Fibroblast of skin of left quadriceps (primary cell): ENCODE measurements at places on chromosomes 3 and 15.

DNA sequence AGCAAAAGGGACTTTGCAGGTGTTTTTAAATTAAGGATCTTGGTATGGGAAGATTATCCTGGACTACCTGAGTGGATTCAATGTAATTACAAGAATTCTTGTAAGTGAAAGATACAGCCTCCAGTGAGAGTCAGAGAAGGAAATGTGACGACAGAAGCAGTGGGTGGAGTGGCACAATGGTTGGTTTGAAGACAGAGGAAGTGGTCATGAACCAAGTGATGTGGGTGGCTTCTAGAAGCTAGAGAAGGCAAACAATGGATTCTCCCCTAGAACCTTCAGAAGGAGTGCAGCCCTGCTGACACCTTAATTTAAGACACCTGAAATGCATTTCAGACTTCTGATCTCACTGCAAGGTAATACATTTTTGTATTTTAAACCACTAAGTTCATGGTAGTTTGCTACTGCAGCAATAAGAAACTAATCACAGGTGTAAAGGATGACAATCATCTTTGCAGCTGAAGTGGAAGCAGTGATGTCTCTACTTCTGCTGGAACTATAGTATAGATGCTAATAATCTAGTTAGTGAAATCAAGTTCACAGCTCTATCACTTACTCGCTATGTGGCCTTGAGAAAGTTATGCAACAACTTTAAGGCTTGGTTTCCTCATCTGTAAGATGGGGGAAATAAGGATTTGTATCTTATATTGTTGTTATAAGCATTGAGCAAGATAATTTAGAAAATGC, 403.4 kb upstream of the SUCLG2 start:
- DNase-seq = no peak

DNA sequence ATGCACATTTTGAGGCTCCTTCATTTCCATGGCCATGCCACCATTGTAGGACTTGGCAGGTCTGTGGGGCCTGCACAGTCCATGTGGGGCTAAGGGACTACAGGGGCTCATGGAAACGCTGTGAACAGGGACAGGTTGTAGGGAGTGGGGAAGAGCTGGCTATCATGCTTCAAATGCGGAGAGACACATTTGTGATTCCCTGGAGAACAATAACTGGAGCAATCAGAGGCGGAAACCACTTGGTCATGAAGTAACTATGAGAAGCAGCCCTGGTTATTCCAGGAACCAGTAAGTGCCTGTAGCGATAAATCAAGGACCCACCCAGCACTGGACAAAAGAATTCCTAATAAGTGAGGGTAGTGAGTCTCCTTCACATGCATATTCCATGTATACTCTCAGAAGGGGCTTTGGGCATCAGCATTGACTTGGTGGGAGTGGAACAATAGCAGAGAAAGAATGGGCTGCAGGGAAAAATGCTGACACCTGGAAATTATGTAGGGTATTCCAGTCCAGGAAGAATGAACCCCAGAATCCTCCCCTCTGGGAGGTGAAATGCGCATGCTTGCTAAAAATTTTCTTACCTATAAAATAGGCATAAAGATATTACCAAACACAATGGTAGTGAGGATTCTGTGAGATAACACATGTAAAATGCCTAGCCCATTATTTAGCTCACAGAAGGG, 251.4 kb upstream of the ROPN1 start:
- no peak for DNase-seq

- DNase-seq = no peak
Observed at GRCh38 chr3:133490468-133491351, 82.8 kb upstream of the CDV3 start.

GRCh38 chr3:121943431-121943830, 49.2 kb downstream of the SLC15A2 start:
- no peak for DNase-seq

- peak; percentile 55 for DNase-seq
Observed at GRCh38 chr3:123971406-123971805, 10.4 kb upstream of the CCDC14 start.
